ENCODE measurements at places on chromosomes 6 and 20. TPM values are rescaled to one million over a fixed set of nuclear protein-coding genes. Genes with fewer than 3 reads are reported as not detected.

PLN gene
- polyA plus RNA-seq: 18.4 TPM

CRISP2 gene
- 0.34 TPM for polyA plus RNA-seq

HINT3 gene
- 31.5 TPM for polyA plus RNA-seq

F13A1 gene
- polyA plus RNA-seq: 24.2 TPM

VPS52 gene
- 59.8 TPM for polyA plus RNA-seq

DNA sequence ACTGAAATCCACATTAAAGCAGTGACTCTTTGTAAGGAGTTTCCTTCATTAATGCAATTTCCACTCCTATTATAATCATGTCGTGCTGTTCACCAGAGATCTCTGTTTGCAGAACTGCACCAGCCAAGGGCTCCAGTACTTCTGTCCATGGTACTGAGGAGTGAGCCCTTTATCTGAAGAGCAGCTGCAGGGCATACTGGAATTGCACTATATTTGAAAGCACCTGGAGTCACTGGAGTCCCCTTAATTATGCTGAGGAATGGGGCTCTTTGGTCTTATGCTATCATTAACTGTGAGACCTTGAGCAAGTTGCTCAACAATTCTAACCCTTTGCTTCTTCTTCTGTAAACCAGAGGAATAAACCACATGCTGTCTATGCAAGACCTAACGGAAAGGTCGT is 61.7 kb upstream of the NUP153 start:
- H3K36me3 ChIP-seq: peaks cover 49% of the 10 kb centered on the region
- H3K4me1 ChIP-seq: no peaks in the 10 kb centered on the region
- H3K27me3 ChIP-seq: no peaks in the 10 kb centered on the region
- DNase-seq: peak; percentile 21
- H3K27ac ChIP-seq: no peak overlapping the region
- H3K4me3 ChIP-seq: no peak overlapping the region

DNA sequence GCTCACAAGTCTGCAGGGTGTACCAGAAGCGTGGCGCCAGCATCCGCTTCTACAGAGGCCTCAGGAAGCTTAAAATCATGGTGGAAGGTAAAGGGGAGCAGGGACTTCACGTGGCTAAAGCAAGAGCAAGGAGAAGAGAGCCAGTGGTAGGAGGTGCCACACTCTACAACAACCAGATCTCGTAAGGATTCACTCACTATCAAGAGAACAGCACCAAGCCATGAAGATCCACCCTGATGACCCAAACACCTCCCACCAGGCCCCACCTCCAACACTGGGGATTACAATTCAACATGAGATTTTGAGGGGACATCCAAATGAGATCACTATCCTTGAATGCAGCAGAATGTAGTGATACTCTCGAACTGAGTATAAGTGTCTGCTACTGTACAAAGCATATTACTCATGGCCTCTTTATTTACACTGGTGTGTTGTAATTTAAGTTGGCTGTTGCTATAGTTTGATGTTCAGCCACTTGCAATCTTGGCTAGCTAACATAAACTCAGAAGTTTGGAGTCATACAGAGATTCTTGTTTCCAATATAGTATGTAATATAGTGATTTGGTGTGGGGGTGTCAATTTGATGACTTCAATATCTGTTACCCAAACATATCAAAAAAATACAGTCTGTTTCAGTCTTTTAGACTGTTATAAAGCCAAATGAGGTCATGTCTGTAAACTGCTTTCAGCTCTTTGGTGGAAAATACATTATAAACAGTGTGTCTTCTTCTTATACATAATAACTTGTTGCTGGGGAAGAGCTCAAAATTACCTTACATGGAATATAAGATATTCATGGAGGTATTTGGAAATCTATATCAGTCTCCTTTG is 39.4 kb upstream of the MYLIP start:
- H3K27me3 ChIP-seq: no peaks in the 10 kb centered on the region
- H3K27ac ChIP-seq: no peak overlapping the region
- DNase-seq: no peak
- no peaks in the 10 kb centered on the region for H3K36me3 ChIP-seq
- no peak overlapping the region for H3K4me3 ChIP-seq

DNA sequence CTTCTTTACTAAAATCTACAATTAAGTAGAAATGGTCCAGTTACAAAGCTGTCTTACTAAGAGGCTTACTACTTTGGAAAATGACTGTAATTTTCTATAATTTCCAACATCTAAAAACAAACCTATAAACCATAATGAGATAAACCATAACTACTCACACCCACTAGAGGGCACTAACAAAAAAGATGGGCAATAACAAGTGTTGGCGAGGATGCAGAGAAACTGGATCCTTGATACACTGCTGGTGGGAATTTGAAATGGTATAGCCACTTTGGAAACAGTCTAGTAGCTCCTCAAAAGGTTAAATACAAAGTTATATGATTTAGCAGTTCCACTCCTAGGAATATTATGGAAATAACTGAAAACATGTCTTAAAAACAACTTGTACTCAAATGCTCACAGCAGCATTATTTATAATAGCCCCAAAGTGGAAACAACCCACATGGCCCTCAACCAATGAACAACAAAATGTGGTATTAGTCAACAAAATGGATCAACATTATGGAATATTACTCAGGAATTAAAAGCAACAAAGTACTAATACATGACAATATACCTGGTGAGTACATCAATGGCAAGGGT is 50.6 kb downstream of the GJA10 start:
- H3K27me3 ChIP-seq: peaks cover 21% of the 10 kb centered on the region
- DNase-seq: no peak
- no peaks in the 10 kb centered on the region for H3K4me1 ChIP-seq
- H3K27ac ChIP-seq: no peak overlapping the region
- no peak overlapping the region for H3K4me3 ChIP-seq

GRCh38 chr20:9506964-9507369 is 7.4 kb upstream of the LAMP5 start:
- no peaks in the 10 kb centered on the region for H3K36me3 ChIP-seq
- H3K4me3 ChIP-seq: no peak overlapping the region
- no peak for DNase-seq
